ENCODE measurements at places on chromosomes 2 and 18.

DNA sequence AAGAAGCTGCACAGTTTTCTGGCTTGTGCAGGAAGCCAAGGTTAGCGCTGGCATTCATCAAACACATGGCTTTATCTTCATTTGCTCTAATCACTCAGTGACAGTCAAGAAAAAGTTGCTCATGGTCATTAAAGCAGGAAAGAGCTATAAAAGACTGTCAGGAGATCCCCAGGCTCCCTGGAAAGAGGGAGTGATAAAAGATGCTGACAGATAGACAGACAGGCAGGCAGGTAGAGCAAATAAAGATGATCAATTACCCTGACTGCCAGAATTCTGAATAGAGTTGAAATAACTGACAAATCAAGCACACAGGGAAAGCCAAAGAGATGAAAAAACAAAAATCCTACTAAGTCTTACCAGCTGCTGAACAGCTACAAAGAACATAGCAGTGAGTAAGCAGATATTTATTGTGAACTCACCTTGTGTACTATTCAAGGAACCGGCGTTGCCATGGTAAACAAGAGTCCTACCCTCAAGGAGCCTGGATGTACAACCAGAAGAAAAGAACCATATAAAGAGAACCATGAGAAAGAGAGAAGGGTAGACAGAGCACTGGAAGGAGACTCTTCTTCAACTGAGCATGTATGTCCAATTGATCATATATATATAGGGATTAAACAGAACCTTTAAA is 68.0 kb downstream of the RNF152 start:
- DNase-seq: no peak

GRCh38 chr2:96175951-96176350 is 30.7 kb upstream of the DUSP2 start:
- no peak for DNase-seq

DNA sequence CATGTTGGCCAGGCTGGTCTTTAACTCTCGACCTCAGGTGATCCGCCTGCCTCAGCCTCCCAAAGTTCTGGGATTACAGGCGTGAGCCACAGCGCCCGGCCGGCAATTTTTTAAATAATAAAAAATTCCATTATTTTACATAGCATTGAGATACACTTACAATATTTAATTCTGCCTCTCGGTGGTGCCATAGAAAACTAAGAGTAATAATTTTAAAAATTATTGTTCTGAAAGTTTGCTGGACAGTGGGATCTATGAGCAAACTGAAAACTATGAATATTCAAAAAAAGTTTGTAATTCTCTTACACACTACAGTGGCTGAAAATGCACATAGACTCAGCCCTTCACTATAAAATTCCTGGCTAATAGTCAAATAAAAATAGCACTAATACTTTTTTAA is 90.9 kb upstream of the STON1 start:
- DNase-seq: no peak

DNA sequence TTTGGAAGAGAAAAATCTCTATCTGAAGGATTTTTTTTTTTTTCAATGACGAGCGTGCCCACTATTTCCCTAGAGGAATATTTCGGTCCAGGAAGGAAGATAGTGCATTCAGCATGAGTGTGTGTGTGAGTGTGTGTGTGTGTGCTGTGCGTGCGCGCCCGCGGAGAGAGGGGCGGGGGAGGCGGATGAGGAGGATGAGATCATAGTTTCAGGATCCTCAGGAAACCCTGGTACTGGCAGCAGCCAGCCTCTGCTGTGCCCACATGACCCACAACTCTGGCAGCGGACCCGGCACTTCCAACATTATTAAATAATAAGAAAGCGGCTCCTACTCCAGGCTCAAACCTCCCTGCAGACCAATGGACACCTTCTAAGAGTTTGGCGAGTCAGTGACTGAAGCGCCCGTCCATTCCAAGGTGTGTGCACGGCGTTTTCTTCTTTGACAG is 217.0 kb upstream of the DTNA start:
- peak; percentile 7 for DNase-seq

DNA sequence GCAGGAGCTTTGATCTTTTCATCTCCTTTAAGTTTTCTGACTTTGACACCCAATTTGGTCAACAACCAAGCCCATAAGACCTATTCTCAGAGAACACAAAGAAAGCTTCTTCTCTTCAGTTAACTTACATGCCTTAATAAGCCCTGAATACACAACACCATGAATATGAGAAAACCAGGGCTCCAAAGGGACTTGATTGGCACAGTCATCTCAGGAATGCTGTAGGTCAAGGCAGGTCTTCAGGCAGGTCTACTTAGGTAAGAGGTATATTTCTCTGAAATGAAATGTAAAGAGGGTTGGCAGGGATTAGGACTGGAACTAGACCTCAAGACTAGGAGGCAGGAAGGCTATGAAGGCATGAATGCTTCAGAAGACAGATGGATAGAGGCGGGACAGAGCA is 24.4 kb upstream of the EIF2AK3 start:
- no peak for DNase-seq

DNA sequence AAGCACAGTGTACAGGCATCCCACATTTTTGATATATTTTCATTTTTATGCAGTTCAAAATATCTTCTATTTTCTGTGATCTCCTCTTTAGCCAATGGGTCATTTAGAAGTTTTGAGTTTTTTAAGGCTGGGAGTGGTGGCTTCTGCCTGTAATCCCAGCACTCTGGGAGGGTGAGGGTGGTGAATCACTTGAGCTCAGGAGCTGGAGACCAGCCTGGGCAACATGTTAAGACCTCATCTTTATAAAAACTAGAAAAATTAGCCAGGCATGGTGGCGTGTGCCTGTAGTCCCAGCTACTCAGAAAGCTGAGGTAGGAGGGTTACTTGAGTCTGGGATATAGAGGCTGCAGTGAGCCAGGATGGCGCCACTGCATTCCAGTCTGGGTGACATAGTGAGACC is 17.8 kb downstream of the UBR3 start:
- DNase-seq: no peak
